Upper lobe of right lung (tissue), 1 donor: ENCODE measurements at places on chromosomes 16 and 17.

DNA sequence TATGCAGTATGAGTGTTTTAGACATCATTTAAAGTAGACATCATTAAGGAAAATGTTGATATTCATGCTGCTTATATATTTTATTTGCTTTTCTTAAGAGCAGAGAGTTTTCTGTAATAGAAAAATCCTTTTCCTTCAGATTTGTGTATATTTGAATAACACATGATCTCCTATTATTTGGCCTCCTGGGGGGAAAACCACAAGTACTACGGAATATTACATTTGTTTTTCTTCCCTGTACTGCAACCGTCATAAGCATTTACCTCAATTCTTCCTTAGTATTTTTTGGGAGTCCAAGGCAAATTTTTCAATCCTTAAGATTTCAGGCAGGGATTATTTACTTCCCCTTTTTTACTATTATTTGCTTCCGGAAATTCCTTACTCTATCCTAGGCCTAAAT lies 6.0 kb downstream of the RSPRY1 start:
- DNase-seq: no peak

DNA sequence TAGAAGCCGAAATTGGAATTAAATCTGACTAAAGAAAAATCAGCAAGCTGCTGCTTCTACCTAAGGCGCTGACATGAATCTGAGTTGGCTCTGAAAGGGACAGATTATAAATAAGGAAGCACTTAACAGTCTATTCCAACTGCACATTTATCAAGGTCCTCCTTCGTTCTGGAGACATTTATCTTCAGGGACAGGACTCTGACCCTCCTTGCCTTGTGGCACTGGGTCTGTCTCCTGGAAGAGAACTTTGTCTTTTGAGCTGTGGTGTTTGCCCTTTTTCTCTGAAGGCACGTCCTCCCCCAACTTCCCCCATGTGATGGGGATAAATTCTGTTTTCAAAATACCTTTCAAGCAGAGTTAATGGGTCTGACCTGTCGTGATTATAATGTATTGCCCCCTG lies 47.0 kb upstream of the MARCHF10 start:
- DNase-seq: no peak

DNA sequence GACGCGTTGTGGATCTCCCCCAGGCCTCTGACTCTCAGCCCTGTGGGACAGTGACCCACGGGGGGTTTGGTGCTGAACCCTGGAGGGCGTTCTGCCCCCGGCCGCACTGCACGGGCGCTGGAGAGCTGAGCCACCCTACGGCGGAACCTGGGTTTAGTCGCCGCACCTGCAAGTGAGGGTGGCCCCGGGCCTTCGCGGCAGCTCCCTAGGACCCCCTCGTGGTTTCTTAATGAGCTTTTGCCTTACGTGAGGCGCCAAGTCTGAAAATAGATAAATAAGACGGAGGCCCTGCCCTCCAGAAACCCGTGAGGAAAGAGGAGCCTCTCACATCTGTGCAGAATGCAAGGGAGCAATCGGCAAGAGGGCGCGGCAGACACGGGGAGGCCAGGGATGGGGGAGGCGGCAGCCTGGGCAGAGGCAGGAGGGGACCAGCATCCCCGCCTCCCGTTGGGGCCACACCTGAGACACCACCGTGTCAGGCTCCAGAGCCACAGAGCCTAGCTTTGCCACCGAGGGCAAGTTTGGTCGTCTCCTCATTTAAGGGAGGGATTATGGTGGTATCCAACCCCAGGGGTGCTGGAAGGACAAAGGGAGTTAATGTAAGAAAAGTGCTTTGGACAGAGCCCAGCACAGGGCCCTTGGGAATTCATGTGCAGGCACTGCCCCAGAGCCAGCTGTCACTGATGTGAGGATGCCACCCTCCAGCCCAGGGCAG lies 153.2 kb upstream of the CHMP6 start:
- no peak for DNase-seq

GRCh38 chr17:11547853-11548252 lies 50.4 kb upstream of the DNAH9 start:
- DNase-seq: no peak

DNA sequence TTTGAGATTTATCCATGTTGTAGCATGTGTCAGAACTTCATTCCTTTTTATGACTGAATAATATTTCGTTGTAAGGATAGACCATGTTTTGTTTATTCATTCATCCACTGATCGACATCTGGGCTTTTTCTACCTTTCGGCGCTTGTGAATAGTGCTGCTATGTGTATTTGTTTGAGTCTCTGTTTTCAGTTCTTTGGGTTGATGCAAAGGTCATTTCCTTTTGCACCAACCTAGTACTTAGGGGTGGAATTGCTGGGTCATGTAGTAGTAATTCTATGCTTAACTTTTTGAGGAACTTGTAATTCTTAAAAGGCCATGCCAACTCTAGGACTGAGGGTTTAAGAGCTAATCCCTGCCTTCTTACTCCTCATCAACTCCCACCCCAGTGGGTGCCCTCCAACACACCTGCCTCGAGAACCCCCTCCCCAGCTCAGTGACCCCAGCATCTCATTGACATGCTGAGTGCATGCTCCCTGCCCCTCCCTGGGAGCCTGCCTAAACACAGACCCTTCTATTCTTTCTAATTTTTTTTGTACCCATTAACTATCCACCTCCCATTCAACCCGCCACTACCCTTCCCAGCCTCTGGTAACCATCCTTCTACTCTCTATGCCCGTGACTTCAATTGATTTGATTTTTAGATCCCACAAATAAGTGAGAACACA lies 51.2 kb downstream of the ABAT start:
- no peak for DNase-seq

- no peak for DNase-seq
Measured at GRCh38 chr17:43814026-43814425, 18.9 kb downstream of the MPP3 start.

GRCh38 chr16:67820608-67821259 lies 14.0 kb downstream of the TSNAXIP1 start:
- no peak for DNase-seq

GRCh38 chr16:86011532-86011931 lies 112.6 kb downstream of the IRF8 start:
- DNase-seq: no peak

GRCh38 chr17:4381690-4382671 lies 15.5 kb upstream of the UBE2G1 start:
- no peak for DNase-seq

GRCh38 chr17:43906951-43907424 lies 348 bp downstream of the MPP2 start:
- no peak for DNase-seq

GRCh38 chr16:22786284-22786683 lies 27.7 kb upstream of the HS3ST2 start:
- no peak for DNase-seq

DNA sequence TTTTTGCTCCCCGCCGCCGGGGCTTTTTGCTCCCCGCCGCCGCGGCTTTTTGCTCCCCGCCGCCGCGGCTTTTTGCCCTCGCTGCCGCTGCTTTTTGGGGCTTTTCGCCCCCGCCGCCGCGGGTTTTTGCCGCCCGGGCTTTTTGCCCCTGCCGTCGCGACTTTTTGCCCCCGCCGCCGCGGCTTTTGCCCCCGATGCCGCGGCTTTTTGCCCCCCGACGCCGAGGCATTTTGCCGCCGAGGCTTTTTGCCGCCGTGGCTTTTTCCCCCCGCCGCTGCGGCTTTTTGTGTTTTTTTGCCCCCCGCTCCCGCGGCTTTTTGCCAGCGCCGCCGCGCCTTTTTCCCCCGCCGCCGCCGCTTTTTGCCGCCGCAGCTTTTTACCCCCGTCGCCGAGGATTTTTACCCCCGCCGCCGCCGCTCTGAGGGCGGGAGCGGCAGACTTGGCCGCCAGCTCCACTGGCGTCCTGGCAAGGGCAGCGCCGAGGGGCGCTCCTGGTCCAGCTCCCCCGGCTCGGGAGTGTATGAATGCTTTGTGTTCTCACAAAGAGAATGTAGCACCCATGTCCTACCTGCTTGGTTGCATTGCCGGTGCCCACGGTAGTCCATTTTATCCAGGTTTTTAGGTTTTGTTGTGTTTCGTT lies 151.7 kb downstream of the KCNJ18 start:
- DNase-seq: no peak

DNA sequence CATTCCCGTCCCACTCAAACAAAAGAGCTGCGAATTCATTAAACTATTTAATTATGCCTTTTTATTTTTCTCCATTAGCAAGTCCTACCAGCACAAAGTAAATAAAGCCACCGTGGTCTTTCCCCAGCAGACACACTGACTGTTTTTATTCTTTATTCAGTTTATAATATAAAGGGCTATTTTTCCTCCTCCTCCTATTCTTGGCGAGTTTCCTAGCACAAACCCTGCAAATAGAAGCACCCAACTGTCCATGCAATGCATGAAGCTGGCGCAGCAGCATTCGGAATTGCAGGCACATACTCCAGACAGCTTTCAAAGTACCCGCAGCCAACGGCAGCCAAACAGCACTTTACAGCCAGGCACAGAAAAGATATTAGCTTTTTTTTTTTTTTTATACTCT lies 583.4 kb upstream of the PSMD7 start:
- no peak for DNase-seq

GRCh38 chr17:21500064-21500463 lies 123.9 kb downstream of the KCNJ12 start:
- DNase-seq: no peak

DNA sequence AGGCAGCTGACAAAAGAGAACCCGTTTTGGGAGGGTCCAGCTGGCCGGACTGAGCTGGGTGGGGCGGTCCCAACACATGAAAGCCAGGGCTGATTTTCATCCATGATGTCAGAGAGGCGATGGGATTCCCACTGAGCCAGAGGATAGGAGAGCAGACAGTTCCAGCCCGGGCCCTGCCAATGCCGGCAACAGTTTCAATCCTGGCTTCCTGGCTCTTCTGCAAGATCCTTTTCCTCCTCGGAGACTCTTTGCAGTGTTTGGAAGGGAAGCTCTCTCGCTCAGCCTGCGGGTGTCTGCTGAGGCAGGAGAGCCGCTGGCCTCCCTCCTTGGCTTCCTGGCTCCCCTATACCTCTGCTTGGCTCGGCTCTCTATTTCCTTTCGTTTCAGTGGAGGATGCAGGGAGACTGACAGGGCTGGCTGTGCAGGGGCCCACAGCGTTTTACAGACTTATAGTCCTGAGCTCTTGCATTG lies 145.5 kb upstream of the SOX9 start:
- no peak for DNase-seq

DNA sequence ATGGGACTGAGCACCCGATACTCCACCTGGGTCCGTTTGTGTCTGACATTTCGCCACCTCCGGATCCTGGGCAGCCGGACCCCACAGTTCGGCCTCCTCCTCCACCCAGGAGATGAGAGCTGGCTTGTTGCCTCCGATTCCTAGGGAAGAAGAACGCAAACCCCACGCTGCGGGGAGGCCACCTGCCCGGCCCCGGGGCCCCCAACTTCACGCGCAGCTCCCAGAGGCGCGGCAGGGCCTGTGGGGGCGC lies 542 bp downstream of the ZNF764 start:
- DNase-seq: no peak

DNA sequence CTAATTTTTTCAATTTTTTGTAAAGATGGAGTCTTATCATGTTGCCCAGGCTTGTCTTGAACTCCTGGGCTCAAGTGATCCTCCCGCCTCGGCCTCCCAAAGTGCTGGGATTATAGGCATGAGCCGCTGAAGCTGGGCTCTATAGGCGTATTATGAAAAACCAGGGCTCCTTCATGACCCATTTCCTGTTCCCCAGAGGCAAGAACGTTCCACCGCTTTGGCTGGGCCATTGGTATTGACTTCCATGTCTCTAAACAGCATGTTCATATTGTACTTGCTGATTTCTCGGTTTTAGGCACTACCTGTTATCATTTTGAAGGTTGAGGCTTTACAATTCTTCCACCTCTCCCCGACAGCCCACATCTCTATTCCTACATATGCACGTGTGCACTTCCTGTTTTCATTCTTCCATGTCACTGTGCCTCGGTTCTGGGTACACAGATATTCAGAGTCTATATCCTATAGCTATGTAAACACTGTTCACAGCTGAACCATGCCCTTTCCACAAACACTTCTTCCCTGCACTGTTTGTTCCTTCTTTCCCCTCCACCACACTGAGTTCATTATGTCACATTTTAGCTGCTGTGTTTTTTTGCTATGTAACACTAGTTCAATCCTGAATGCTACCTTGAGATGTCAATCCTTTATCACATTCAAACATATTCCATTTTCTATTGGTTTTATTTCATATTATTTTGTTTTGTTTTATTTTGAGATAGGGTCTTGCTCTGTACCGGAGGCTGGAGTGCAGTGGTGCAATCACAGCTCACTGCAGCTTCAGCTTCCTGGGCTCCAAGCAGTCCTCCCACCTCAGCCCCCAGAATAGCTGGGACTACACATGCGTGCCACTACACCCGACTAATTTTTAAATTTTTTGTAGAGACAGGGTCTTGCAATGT lies 16.8 kb upstream of the MAPK3 start:
- no peak for DNase-seq

- DNase-seq: no peak
Measured at GRCh38 chr16:69404275-69404805, 18.5 kb upstream of the TERF2 start.

DNA sequence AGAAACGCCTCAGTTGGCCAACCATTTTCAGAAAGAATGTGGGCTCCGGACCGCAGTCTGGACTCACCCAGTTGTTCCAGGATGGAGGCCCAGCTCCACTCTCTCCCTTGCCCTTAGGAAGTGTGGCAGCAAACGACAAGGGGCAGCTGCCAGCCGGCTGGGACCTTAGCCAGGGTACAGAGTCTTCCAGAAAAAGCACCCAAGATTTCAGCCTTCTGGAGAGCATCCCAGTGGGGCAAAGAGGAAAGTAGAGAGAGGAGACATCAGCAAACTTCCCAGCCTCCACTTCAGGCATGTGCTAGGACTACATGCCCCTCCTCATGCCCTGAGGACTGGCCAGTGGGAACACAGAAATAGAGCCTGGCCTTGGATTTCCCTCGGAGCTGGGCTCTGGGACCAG lies 56.8 kb upstream of the SCNN1B start:
- DNase-seq: no peak

- no peak for DNase-seq
Measured at GRCh38 chr16:67543582-67543981, 15.0 kb downstream of the RIPOR1 start.

- no peak for DNase-seq
Measured at GRCh38 chr16:89544113-89544512, 16.4 kb upstream of the RPL13 start.

- DNase-seq: no peak
Measured at GRCh38 chr17:49547566-49547965, 28.1 kb upstream of the NXPH3 start.

DNA sequence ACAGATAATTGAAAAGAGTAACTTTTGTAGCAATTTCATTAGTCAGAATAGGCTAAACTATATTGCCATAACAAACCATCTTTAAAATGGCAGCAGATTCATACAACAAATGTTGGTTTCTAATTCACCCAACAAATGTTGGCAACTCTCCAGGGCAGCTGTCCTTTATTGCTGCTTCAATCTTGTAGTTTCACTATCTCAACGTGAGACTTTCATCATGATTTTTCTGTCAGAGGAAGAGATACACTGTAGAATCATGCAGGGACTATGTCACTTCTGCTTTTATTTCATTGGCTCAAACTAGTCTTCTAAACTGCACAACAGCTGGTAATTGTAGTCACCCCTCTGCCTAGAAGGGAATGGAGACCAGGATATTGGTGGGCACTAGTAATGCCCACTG lies 174.2 kb downstream of the TANC2 start:
- no peak for DNase-seq
